NCI-H524 (cell line): ENCODE measurements at places on chromosomes 12 and 14.

GRCh38 chr14:101410126-101410525 is 151.2 kb upstream of the DIO3 start:
- no peak for DNase-seq

- no peak for DNase-seq
Observed at GRCh38 chr14:35403114-35403602, 1.4 kb downstream of the NFKBIA start.

- DNase-seq, result no peak
Observed at GRCh38 chr14:73741386-73741875, 27.2 kb upstream of the PNMA1 start.

DNA sequence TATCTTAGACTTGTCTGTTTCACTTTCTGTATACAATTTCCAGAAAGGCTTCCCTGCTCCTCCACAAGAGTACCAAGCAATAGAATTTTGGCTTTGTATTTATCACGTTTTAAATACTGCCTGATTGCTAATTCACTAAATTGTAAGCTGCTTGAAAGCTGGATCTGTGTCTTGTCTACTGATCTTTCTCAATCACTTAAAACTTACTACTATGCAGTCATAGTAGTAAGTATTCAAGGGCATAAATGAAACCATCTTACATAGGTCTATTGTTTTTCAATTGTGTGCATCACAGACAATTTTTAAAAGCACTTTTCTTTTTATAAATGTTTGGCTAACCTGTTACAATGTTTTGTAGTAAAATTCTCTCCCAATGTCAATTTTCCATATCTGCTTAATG is 1.2 kb upstream of the GLIPR1L2 start:
- no peak for DNase-seq

DNA sequence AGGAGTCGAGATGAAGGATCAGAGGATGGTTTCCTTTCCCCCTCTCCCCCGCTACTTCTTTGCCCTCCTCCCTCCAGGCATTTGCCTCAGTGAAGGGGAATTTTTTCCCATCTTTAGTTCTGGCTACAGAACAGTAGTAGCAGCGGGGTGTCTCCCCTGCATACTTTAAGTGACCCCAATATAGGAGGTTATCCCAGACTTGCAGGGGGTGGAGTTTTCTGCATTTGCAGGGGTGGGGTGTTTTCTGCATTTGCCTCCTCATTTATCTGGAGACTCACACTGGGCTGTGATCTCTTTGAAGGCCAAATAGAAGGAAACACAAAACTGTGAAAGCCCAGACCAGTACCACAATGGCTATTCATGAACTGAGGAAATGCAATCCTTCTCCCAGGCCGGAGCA is 19.8 kb downstream of the PTPRB start:
- DNase-seq, result no peak

- no peak for DNase-seq
Observed at GRCh38 chr14:52789118-52789517, 2.3 kb downstream of the GNPNAT1 start.

DNA sequence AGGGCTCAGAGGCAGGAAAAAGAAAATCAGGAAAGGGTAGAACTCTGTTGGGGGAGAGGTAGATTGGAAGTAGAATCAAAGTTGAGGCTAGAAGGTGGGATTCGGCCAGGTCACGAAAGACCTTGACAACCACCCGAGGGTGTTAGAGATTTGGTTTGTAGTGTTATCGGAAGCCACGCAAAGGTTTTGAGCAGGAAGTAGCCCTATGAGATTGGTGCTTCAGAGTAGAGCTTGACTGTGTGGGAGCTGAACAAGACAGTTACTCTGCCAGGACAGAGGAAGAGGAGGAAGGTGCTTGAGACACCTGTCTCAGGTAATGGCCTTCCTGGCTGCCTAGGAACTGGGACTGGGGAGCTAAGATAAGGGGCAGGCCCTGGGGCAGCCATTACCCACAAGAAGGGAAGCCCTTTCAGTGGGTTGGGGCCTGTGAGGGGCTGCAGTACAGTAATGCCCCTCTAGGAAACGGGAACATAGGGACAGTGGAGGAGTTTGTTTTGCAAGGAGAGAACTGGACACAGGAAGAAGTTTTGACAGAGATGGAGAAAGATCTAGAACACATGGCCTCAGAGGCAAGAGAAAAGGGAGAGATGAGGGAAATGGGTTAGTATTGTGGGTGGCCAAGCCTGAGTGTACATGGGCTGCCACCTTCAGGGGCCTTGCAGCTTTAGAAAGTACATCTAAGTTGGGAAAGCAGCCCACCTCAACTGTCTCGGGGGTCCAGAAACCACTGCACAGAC is 73.5 kb downstream of the RIN3 start:
- no peak for DNase-seq

DNA sequence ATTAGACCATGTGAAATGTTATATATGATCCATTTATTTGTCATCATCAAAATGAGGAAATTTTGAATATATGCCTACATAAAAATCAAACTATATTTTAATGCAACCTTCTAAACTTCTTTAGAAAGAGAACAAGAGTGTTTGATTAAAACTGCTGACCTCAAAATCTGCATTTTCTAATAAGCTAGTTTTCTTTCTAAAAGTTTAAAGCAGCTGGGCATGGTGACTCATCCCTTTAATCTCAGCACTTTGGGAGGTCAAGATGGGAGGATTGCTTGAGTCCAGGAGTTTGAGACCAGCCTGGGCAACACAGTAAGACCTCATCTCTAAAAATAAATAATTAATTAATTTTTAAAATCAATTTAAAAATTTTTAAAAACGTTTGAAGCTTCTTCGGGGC is 36.2 kb downstream of the GNPTAB start:
- no peak for DNase-seq

DNA sequence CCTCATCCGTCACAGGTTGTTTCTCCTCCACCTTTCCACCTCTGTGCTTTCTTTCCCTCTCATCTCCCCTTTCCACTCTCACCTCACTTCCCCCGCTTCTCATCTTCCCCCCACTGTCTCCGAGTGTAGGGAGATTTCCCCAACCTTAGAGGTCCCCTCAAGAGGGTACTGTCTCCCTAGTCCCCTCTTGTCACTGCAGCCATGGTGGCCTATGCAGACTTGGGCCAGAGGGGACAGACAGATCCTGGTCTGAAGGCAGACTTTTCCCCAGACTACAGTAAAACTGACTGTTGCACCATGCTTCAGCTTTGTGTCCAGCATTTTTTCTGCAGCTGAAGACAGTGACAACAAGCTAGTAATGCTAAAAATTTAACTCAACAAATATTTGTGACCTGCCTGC is 41.2 kb downstream of the KANSL2 start:
- DNase-seq, result no peak

- DNase-seq, result no peak
Observed at GRCh38 chr12:71576496-71576895, 87.2 kb downstream of the ZFC3H1 start.

GRCh38 chr14:74618078-74618952 is 6.3 kb upstream of the LTBP2 start:
- no peak for DNase-seq

DNA sequence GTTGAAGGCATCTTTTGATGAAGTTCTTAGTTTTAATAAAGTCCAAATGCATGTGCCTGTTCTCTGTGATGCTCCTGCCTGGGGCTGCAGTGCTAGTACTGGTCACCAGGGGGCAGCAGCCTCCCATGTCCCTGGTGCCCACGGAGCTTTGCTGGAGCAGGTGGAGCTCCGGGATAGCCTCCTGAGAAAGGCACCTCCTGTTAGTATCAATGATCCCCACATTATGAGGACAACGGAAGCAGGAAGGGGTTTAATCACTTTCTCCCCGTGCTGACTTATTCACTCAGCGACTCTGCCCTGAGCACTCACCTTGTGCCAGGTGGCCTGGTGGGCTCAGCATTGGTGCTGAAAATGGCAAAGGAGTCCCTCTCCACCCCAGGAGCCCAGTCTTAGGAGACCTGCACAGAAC is 123.0 kb upstream of the PZP start:
- peak; percentile 45 for DNase-seq

GRCh38 chr12:99043319-99043914 is 398.3 kb downstream of the APAF1 start:
- DNase-seq, result peak; percentile 64

GRCh38 chr12:93173178-93173957 is 204.4 kb upstream of the NUDT4 start:
- peak; percentile 94 for DNase-seq

DNA sequence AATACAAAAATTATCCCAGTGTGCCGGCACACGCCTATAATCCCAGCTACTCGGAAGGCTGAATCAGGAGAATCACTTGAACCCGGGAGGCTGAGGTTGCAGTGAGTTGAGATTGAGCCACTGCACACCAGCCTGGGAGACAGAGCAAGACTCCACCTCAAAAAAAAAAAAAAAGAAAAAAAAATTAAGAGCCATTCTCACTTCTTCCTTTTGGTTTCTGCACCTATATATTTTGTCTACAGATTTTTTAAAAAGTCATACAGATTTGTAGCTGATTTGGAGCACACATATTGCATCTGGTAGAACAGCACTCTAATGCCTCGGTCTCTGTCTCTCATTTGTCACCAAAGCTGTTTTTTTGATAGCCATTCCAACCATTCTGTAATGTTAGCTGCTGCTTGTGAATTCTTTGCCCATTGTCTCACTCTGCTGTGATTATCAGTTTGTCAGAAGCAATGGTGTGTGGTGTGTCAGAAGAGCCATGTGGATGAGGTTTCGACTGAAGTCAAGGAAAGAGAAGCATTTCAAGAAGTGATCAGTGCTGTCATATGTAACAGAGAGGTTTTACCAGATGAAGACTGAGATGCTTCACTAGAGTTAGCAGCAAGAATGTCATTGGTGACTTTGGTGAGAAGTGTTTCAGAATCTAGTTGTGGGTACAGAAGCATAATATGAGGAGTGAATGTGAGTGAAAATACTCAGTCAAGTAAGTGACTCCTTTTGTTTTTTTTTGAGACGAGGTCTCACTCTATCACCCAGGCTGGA is 8.7 kb upstream of the KTN1 start:
- no peak for DNase-seq

- no peak for DNase-seq
Observed at GRCh38 chr12:112538740-112539139, 120.0 kb downstream of the PTPN11 start.

- no peak for DNase-seq
Observed at GRCh38 chr12:107374161-107374840, 281.0 kb upstream of the CRY1 start.

- peak; percentile 38 for DNase-seq
Observed at GRCh38 chr14:60485057-60485597, 736 bp downstream of the C14orf39 start.

DNA sequence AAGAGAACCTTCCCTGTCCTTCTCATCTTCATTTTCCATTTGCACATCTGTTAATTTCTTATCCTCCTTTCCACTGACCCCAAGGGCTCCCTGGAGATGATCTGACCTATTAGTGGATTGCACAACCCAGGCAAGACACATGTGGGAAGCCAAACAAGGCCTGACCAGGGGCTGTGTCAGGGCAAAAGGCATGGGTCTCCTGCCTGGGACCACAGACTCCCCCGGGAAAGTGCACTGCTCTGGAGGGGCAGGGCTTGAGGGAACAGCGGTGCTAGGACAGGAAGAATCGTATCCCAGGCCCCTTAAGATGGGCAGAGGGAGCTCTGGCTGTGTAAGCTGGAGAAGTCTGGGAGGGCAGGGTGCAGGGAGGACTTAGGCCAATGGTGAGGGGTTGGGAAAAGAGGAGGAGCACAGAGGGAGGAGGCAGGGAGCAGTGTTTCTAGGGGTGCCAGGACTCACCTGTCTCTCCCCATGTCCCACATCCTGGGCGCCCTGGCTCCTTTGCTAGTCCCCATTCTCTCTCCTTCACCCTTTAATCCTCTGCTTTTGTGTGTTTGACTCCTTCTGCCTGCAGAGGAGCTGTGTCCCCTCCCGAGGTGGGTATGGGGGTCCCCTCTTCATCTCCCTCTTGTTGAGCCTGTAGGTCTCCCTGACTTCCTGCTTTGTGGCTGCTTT is 25.3 kb downstream of the PLEKHG3 start:
- DNase-seq, result no peak

- no peak for DNase-seq
Observed at GRCh38 chr12:109595321-109595902, 21.8 kb downstream of the MVK start.

DNA sequence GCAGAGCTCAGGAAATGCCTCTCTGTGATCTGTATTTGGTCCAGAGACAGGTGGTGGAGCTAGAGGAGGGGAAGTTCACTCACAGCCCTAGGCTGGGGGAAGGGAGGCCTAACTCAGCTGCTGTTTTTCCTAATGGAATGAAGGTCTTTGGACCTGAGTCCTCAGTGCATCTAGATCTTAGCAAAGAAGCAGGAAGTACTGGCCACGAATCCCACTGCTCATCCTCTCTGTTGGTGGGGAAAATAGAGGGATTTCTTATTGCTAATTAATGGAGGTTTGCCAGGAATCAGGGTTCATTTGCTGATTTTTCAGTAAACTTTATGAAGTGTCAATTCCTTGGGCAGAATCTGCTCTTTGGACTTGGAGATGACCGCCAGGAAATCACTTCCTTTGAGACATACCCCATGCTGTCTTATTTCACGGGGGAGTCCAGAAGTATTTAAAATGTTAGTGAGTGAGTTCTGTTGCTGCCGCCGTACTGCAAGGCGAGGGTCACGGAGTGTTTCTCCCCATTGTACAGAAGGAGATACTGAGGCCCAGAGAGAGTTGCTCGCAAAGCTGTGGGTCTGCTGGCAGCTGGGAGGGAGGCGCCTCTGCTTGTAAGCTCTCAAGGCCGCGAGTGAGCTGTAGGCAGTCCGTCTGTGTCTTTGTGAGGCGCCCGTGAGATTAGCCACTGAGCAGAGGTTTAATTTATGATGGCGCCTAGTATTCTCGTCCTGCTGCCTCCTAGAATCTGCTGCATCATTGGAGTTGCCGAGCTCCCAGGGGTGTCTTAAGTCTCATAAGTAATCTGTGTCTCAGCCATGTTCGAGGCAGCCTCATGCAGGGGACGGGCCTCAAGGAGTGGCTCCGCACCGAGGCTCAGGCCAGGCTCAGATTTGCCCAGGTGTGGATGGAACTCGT is 88.2 kb downstream of the TSPAN9 start:
- DNase-seq, result peak; percentile 60

DNA sequence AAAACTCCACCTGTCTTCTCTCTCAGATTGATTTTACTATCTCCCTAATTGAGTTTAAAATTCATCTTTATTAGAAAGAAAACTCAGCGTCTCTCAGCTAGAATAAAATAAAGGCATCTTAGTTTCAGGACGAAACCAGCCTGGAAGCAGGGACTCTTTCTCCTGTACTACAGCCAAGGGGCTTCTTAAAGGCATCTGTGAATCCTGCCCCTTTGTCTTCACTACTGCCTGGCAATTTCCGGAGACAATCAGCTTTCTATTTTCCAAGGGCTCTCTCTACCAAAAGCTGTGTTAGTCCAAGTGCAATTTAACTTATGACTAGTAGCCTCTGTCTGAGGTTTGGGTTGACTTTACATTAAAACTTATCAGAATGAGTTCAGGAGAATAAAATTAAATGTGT is 623.3 kb upstream of the FOXG1 start:
- DNase-seq, result no peak

DNA sequence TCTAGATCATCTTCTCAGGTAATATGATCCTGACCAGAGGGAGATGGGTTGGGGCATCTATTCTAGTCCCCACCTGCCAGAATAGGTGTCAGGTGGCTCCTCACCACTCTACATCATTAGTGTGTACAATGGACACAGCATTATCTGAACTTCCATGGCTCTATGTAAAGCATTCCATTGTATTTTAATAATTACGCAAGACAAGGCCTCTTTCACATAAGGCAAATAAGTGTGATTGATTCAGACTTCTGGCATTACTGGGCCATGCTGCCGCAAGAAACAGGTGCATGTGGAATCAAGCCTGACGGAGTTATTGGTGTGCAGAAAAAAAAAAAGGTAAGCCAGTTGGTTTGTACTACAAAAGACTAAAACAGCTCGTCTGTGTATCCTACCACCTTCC is 3.1 kb upstream of the DDHD1 start:
- no peak for DNase-seq
